CD8-positive, alpha-beta memory T cell (primary cell): ENCODE measurements at places on chromosomes 3 and 15. TPM values are rescaled to one million over a fixed set of nuclear protein-coding genes. Genes with fewer than 3 reads are reported as not detected.

The FBXO45 gene
- 30.1 TPM for total RNA-seq

The MASP1 gene
- total RNA-seq: not detected

The GPR171 gene
- 188 TPM for total RNA-seq

The KCNMB3 gene
- 0.71 TPM for total RNA-seq

The GRM7 gene
- not detected for total RNA-seq

DNA sequence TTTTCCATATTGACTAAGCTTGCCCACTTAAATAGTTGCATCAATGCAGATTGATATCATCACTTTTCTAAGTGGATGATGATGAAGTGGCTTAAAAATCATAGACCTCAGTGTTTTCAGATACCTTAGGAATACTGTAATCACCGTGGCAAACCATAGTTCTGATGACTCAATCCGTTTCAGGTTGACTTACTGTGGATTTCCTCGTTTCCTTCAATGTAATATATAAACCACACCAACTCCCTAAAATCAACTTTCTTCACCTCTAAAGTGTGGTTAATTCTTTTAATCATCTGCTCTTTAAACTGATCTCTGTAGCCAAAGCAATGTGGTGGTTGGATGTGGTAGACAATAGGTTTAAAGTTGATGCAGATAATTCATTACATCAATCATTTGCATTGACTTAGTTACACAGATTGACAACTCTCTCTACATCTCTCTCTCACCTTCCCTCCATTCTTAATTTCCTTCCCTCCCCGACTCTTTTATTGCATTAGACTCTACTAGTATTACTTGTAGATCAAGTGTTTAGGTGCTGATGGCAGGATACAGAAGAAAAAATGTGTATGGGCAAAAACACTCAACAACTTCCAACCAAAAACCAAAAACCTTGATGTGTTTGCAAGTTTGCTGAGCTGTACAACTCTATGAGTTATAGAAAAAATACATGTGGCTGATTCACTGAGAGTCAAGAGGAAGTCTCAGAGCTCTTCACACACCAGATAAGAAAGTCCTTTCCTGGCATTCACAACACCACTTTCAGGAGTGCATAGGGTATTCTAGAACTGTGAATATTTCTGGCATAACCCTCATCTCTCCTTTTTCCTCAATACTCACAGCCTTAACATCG is 243.5 kb downstream of the NFKBIZ start:
- DNase-seq: no peak

DNA sequence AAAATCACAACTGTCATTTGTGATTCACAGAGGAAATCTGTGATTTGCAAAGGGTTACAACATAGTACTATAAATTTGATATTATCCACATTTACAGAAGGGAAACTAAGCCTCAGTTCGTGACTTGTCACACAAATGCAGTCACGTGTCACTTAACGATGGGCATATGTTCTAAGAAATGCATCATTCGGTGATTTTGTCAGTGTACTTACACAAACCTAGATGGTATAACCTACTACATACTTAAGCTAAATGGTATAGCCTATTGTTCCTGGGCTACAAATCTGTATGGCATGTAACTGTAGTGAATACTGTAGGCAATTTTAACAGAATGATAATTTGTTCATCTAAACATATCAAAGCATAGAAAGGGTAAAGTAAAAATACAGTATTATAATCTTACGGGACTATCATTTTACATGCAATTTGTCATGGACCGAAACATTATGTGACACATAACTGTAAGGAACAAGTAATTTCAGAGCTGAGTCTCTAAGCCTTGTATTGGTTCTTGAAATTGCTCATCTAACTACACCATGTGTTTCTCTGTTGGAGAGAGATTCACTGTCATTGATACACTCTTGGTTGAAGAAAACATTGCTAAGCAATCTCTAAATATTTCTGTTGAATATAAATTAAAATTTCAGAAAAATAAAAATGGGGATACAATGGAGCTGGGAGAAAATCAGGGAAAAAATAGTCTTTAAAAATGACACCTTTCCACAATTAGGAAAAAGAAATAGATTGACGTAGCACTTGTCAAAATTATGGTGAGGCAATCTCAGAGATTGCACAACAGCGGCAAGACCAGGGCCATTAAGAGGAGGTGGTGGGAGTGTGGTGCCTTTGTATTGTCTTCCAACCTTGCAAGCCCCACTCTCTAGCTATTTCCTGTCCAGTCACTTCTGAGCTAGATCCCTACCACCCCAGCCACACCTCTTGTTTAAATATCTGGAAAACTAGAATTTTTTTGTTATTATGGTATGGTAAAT is 645.8 kb upstream of the TBL1XR1 start:
- DNase-seq: no peak

GRCh38 chr3:53078656-53079055 is 32.8 kb upstream of the SFMBT1 start:
- DNase-seq: no peak

GRCh38 chr15:31046759-31047359 is 54.7 kb downstream of the TRPM1 start:
- no peak for DNase-seq
